ENCODE measurements at places on chromosomes 2 and 18.

DNA sequence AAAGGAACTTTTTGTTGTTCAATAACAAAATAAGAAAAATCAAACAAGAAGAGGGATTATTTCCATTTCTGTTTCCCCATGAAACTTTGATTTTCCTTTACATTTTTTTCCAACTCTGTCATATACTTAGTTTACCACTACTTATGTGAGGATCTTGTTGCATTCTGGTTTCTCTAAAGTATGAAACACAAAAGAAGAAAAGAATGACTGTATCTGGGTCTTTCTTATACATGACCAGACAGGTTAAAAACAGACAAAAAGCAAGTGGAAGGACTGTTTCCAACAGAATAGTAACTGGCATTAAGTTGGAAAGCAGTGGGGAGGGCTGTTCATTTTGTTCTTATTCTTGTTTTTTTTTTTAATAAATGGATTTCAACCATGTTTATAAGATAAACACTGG is 1207.8 kb upstream of the FAM98A start:
- H3K4me3 ChIP-seq, result no peak overlapping the region
- no peaks in the 10 kb centered on the region for H3K27me3 ChIP-seq
- H3K4me1 ChIP-seq, result no peaks in the 10 kb centered on the region
- no peaks in the 10 kb centered on the region for H3K36me3 ChIP-seq
- DNase-seq, result no peak

DNA sequence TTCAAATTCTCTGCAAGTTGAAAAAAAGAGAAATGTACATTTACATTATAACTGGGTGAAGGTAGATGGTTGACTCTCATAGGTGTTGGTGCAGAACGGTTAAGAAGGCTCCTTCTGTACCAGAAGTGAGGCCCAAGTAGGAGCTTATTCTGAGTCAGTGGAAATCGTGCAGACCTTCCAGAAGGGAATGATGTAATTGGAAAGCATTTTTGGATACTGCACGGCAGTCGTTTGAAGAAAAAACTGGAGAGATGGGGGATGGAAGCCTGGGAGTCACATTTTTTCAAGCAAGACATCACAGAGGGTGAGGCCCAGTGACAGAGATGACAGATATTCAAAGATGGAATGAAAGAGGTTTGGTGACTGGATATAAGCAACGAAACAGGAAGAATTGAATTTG is 39.4 kb downstream of the HRH4 start:
- H3K4me3 ChIP-seq, result no peak overlapping the region
- no peak for DNase-seq
- H3K27me3 ChIP-seq, result no peaks in the 10 kb centered on the region
- no peaks in the 10 kb centered on the region for H3K4me1 ChIP-seq
- H3K36me3 ChIP-seq, result no peaks in the 10 kb centered on the region
- no peak overlapping the region for H3K27ac ChIP-seq

DNA sequence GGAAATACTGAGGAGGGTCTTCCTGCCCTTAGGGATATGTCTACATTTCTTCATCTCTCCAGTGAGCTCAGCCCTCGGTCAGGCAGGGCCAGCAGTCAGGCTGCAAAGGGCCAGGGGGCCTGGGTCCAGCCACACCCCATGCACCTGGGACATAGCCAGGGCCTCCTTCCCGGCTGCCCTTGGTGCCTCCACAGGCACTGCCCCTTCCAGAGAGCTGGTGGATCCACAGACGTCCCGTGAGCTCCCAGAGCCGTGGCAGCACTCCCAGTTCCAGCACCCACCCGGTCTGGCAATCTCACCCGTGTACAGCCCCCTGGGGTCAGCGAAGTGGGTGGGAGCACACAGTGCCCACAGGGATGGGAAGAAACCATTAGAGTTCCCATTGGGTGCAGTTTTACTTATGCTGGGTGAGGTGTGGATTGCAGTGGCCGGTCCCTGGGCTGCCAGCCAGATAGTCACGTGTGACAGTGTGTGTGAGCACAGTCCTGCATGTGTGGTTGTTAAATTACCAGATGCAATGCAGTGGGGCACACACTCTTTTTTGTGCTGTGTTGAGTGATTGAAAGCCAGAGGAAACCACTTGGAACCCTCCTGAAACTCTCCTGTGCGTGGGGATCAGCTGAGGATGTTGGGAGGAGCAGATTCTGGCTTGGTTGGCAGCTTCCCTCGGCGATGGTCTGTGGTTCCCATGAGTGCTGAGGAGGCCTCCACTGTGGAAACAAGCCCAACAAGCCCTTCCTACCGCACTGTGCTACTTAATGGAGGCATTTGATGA is 131.0 kb downstream of the SNTG2 start:
- no peaks in the 10 kb centered on the region for H3K4me1 ChIP-seq
- H3K36me3 ChIP-seq, result no peaks in the 10 kb centered on the region
- no peaks in the 10 kb centered on the region for H3K27me3 ChIP-seq
- H3K4me3 ChIP-seq, result no peak overlapping the region
- DNase-seq, result peak; percentile 82

GRCh38 chr2:42425697-42426096 is 64.7 kb upstream of the COX7A2L start:
- H3K36me3 ChIP-seq, result no peaks in the 10 kb centered on the region
- H3K27me3 ChIP-seq, result no peaks in the 10 kb centered on the region
- peaks cover 24% of the 10 kb centered on the region for H3K4me1 ChIP-seq
- no peak for DNase-seq

DNA sequence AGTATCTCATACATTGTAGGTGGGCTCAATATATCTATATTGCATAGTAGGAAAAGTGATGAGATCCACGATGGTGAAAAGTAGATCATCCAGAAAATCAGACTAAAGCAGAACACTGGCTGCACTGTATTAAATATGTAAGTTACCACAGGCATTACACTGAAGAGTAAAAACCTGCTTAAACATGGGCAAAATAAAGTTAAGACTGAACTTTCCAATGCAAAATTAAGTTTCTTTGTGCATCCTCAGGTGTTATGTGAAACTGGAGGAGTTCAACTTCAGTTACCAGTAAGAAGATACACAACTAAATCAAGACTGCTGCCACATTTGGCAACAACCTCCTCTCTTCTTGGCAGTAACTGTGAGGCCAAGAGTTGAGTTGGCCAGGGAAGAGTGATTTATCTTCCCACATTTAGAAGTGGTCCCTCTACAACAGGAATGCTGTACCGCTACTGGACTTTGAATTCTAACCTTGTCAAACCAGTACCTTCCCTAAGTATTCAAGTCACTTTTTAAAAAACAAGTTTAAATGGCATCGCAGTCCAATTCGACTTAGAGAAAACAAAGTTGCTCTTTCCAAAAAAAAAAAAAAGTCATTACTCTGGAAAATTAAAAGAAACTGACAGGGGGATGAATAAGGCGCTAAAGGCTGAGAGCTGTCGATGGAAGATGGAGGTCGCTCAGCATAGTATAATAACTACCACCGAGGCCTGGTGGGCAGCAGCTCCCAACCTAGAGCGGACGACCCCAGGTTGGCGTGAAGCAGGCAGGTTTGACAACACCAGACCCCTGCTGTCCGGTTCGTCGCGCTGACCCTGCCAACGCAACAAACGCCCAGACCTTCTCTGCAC is 1.1 kb downstream of the MAP4K3 start:
- peak; percentile 63 for DNase-seq
- no peaks in the 10 kb centered on the region for H3K36me3 ChIP-seq
- H3K4me1 ChIP-seq, result peaks cover 37% of the 10 kb centered on the region
- H3K27me3 ChIP-seq, result no peaks in the 10 kb centered on the region

DNA sequence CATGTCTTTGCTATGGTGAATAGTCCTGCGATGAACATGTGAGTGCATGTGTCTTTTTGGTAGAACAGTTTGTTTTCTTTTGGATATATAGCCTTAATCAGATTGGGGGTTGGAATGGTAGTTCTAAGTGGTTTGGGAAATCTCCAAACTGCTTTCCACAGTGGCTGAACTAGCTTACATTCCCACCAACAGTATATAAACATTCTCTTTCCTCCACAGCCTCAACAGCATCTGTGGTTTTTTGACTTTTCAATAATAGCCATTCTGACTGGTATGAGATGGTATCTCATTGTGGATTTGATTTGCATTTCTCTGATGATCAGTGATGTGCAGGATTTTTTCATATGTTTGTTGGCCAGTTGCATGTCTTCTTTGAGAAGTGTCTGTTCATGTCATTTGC is 112.2 kb upstream of the SESTD1 start:
- no peak overlapping the region for H3K4me3 ChIP-seq
- H3K36me3 ChIP-seq, result no peaks in the 10 kb centered on the region
- H3K27ac ChIP-seq, result no peak overlapping the region
- no peaks in the 10 kb centered on the region for H3K4me1 ChIP-seq
- DNase-seq, result no peak

DNA sequence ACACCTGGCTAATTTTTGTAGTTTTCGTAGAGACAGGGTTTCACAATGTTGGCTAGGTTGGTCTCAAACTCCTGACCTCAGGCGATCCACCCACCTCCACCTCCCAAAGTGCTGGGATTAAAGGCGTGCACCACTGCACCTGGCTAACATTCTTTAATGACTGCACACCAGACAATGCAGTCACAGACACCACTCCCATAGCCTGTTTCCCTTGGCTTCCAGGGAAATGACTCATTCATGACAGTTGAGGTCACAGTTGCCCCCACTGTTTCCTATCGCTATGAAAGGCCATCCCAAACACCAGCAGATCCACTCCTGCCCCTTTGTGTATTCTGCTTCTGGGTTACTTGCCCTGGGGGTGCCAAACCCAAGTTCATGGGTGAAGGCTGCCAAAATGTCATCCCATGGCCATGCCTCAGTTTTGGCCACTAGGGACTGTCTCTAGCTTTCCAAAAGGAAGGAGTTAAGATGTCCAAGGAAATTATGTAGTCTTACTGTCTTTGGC is 8.7 kb downstream of the CHMP1B start:
- no peak for DNase-seq
- no peaks in the 10 kb centered on the region for H3K27me3 ChIP-seq
- H3K27ac ChIP-seq, result no peak overlapping the region
- no peak overlapping the region for H3K4me3 ChIP-seq
- H3K4me1 ChIP-seq, result no peaks in the 10 kb centered on the region

DNA sequence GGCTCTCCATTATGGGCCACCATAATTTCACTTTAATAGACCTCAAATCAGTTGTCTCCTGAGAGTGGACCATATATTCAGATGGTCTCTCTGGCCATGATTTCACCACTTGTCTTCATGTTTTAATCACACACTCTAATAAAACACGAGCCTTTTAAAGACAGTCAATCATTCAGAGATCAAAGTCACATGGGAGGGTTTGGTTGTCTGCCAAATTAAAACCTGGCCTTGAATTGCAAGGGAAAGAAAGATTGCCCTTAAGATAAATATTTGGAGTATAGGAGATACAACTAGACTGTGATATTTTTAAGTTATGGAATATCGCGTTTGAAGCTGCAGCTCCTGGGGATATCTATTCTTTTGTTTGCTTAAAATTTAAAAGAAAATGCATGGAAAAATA is 377.8 kb upstream of the DDX18 start:
- H3K36me3 ChIP-seq, result no peaks in the 10 kb centered on the region
- H3K4me1 ChIP-seq, result no peaks in the 10 kb centered on the region
- no peak overlapping the region for H3K27ac ChIP-seq
- no peak overlapping the region for H3K4me3 ChIP-seq

GRCh38 chr2:78614726-78615125 is 410.8 kb upstream of the REG3G start:
- no peak for DNase-seq
- H3K27me3 ChIP-seq, result no peaks in the 10 kb centered on the region
- H3K4me1 ChIP-seq, result no peaks in the 10 kb centered on the region
- H3K4me3 ChIP-seq, result no peak overlapping the region

- no peak overlapping the region for H3K4me3 ChIP-seq
- no peaks in the 10 kb centered on the region for H3K36me3 ChIP-seq
Observed at GRCh38 chr2:7007488-7007845, 90.3 kb downstream of the RNF144A start.

GRCh38 chr2:124025891-124026434 is 876 bp downstream of the CNTNAP5 start:
- no peak overlapping the region for H3K4me3 ChIP-seq
- H3K4me1 ChIP-seq, result no peaks in the 10 kb centered on the region
- no peaks in the 10 kb centered on the region for H3K36me3 ChIP-seq
- H3K27me3 ChIP-seq, result no peaks in the 10 kb centered on the region
- no peak overlapping the region for H3K27ac ChIP-seq

GRCh38 chr2:242098445-242099128 is 229.1 kb downstream of the RTP5 start:
- H3K36me3 ChIP-seq, result no peaks in the 10 kb centered on the region
- H3K4me3 ChIP-seq, result no peak overlapping the region
- H3K27me3 ChIP-seq, result no peaks in the 10 kb centered on the region
- no peak overlapping the region for H3K27ac ChIP-seq

GRCh38 chr2:202423139-202423538 is 47.0 kb downstream of the BMPR2 start:
- no peak overlapping the region for H3K27ac ChIP-seq
- DNase-seq, result peak; percentile 80
- H3K36me3 ChIP-seq, result no peaks in the 10 kb centered on the region
- H3K4me3 ChIP-seq, result no peak overlapping the region
- peaks cover 9% of the 10 kb centered on the region for H3K4me1 ChIP-seq

DNA sequence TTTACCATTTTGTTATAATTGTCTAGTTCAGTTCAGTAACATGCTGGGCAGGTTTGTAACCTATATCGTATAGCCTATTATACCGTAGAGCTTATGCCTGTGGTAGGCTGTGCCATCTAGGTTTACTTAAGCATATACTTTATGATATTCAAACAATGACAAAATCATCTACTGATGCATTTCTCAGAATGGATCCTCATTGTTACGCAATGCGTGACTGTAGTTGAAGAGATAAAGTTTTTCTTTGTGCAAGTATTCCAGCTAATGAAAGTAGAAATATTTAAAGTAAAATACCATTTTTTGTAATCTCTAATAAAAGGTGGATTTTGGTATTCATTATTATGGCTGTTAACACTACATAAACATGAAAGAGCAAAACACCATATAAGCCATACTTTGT is 100.2 kb downstream of the LRRTM4 start:
- DNase-seq, result no peak
- H3K36me3 ChIP-seq, result no peaks in the 10 kb centered on the region
- no peaks in the 10 kb centered on the region for H3K4me1 ChIP-seq
- no peak overlapping the region for H3K27ac ChIP-seq
- no peaks in the 10 kb centered on the region for H3K27me3 ChIP-seq
- H3K4me3 ChIP-seq, result no peak overlapping the region

DNA sequence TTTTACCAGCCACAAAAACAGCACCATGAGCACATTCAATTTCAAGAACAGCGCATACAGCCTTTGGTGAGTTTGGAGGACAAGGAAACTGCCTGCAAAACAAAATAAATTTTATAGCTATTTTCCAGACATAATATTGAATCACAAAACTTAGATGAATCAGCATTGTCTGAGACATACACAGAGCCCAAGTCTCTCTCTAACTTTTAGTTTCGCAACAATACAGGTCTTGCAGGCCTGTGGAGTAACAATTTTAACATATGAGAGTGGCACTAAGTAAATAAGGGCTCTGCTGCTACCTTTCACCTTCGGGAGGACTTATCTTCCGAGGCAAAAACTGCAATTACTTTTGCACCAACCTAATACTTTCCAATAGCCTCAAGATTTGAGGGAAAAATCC is 56.1 kb upstream of the PEX13 start:
- H3K27ac ChIP-seq, result no peak overlapping the region
- H3K36me3 ChIP-seq, result no peaks in the 10 kb centered on the region
- no peaks in the 10 kb centered on the region for H3K4me1 ChIP-seq
- no peak for DNase-seq
